ENCODE measurements at places on chromosomes 16 and 17.

GRCh38 chr17:28703552-28704218 lies 8.0 kb downstream of the PROCA1 start:
- no peak for DNase-seq

- DNase-seq = peak; percentile 76
Measured at GRCh38 chr16:27314161-27314723, 468 bp downstream of the IL4R start.

DNA sequence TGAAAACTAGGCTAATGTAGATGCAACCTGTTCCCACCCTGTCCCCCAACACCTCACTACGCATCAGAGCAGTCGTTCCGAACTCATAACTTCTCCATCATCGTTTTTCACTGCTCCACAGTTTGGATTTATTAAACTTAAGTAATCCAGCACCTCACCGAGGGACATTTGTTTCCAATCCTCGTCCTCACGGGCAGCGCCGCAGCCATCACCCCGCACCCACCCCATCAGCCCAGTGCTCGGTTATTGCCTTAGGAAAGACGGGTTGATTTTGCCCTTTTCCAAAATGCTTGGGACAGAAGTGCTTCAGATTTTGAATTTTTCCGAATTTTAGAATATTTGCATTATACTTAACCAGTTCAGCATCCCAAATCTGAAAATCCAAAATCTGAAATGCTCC lies 71.0 kb upstream of the DOC2B start:
- no peak for DNase-seq

GRCh38 chr17:39064819-39065218 lies 86.6 kb downstream of the PLXDC1 start:
- DNase-seq = no peak

DNA sequence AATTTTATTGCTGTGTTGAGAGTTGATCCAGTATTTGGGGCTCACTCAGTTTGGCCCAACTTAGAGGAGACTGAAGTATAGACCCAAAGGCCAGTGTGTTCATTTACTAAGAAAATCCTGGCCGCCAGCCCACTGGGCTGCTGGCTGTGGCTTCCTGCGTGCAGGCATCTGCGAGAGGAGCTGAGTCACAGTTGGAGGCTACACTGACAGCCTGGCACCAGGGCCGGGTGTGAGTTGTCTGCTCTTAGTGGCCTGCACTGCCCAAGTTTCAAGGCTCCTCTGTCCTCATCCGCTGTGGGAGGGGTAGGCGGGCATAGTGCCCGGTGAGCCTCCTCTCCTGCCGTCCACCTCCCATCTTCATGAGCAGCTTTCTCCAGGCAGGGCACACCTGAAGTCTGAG lies 54.2 kb downstream of the PLD6 start:
- DNase-seq = peak; percentile 32

DNA sequence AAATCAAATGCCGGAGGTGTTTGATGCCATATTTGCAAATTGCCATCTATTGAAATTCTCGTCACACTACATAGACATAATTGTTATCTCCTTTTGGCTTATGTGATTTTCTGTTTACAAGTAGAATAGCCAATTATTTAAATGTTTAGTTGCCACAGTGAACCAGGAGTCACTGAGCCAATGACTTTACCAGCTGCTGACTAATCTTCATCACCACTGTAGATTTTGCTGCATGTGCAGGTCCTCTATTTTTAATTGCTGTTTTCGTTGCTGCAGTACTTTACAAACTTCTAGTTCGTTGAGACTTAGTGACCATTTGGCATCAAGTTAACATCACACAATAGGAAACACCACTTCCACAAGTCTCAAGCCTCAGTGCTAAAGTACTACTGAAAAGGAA lies 22.8 kb downstream of the ABHD15 start:
- DNase-seq = no peak

DNA sequence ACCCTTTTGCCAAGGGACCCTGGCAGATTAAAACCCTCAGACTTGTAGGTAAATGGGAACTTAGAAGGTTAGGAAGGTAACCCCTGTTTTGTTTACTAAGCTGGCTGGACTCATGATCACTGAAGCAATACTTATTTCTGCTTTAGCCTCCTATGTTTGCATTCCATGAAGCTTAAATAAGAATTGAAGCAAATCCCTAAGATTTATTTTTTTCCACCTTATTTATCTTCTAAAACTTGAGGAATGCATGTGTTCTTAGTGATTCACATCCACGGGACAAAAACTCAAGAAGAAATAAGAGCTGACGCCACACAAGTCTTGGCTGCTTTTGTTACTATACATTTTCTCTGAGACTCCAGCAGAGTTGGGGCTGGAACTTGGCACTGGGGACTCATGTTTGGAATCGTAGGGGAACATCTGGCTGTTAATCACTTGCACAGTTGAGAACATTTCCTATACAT lies 35.5 kb downstream of the CLUAP1 start:
- no peak for DNase-seq

DNA sequence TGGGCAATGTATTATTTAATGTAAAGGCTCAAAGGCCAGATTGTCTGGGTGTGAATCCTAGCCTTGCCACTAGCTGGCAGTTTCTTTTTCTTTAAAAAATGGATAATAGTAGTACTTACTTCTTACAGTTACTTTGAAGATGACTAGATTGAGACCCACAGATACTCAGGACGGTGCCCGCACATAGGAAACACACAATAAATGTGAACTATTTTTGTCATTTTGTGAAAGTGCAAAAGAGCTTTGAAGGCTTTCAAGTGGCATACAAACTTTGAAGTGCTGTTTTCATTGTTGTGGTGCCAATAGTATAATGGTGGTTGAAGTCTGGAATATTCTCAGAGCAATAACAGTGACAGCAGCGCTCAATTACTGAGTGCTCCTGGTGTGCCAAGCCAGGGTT lies 63.6 kb downstream of the OTOA start:
- DNase-seq = no peak

DNA sequence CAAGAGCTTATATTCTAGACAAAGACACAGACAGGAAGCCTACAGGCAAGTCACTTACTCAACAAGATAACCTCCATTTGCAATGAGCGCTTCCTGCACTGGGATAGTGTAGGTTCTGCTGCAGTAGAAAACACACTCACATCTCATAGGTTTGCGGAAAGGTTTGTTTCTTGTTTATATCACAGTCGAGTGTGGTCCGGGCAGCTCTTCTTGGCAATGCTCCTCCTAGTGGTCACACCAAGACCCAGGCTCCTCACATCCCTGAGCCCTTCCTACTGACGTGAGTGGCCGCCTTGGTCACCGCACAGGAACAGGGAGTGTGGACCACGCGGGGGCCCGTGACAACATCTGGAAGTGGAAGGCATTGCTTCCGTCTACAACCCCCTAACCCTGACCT lies 48.0 kb upstream of the RBFOX3 start:
- peak; percentile 70 for DNase-seq

- no peak for DNase-seq
Measured at GRCh38 chr17:37123386-37123785, 174.6 kb downstream of the AATF start.

- DNase-seq = no peak
Measured at GRCh38 chr17:29283496-29283895, 10.5 kb downstream of the NUFIP2 start.

GRCh38 chr17:7328840-7329373 lies at the start of gene NEURL4:
Gene NEURL4 (minus strand): TSS chr17:7329335. CDS start chr17:7329312, 23 bp downstream.
- no peak for DNase-seq

DNA sequence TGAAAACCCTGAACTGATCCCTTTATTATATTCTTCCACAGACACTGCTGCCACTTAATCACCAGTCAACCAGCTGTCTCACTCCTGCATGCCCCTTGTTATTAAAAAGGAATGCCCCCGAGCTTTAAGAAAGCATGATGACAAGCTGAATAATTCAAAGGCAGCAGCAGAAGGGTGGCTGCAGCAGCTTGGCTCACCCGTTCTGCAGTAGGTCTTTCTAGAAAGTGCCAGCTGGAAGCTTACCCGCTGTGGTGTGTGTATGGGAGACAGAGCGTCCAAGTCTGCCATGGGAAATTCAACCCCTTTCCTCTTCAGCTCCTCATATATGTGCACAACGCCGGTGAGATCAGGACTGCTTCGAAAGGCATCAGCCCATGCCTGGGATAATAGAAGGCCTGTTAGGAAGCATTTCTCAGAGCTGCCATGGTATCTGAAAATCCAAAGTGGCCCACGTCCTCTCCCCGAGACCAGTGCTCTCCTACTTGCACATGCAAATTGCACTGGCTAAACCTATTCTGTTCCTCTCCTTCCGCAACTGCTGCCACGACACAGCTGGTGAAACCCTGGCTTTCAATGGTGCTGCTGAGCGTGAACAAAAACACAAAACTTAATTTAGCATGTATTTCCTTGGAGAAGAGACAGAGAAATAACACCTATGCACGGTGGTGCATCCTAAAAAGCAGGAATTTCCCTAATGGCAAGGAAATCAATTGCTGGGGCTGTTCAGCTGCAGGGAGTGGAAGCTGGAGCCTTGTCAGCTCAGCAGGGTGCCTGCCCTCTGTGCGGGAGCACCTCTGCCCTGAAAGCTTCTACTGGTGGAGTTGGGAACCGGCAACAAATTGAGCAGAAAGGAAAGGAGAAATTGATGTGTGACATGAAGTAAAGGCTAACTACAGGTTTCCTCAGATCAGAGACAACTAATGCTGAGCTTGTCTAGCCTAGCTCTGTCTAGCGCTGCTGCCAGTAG lies 47.9 kb upstream of the SREBF1 start:
- DNase-seq = no peak

DNA sequence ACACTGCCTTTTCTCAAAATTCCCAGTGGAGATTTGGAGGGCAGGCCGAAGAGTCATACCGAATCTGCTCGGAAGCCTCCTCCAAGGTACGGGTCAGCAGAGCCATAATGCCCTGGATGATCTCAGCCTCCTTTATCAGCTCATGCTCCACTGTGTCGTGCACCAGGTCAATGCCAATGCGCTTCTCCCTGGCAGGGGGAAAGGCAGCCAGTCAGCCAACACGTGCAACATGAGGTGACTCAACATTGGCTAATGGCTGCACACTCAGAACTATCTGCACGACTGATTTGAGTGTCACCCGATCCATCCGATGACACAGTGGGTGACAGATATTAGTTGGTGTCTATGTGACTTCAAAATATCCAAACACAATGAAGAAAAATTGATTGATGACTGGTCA lies 15.8 kb downstream of the TEKT1 start:
- DNase-seq = no peak

DNA sequence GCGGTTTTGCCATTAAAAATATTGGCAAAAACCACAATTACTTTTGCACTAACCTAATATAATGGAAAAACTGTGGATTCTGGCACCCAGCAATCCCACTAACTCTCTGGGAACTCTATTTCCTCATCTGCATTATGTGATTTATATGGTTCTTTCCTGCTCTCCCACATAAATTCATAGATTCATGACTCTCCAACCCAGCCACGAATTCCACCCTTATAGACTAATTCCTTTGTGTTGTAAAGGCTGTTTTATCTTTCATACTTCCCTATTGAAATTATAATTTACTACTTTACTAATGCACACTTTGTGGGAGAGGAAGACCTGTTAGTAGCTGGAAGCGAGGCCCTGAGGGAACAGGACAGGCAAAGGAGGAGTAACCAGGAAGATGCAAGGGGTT lies 88.4 kb upstream of the GNAO1 start:
- DNase-seq = no peak

DNA sequence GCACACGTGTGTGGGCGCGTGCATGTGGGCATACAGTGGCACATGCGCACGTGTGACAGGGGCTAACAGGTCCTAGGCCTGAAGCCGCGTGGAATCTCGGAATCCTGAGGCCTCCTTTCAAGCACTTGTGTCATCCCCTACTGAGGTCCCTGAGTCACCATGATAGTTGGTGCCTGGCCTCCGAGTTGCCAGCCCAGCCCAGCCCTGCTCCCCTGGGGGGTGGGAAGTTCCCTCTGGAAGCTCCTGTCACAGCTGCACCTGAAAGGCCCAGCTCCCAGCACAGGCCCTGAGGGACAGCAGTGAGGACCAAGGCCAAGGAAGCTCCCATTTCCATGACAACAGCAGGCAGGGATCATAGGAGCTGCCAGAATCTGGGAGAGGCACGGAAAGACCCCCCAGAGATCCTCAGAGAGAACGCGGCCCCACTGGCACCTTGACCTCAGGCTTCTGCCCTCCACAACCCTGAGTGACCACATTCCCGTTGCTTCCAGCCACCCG lies 35.4 kb upstream of the ENPP7 start:
- DNase-seq = no peak

GRCh38 chr17:56432443-56432842 lies 161.1 kb upstream of the NOG start:
- DNase-seq = no peak

DNA sequence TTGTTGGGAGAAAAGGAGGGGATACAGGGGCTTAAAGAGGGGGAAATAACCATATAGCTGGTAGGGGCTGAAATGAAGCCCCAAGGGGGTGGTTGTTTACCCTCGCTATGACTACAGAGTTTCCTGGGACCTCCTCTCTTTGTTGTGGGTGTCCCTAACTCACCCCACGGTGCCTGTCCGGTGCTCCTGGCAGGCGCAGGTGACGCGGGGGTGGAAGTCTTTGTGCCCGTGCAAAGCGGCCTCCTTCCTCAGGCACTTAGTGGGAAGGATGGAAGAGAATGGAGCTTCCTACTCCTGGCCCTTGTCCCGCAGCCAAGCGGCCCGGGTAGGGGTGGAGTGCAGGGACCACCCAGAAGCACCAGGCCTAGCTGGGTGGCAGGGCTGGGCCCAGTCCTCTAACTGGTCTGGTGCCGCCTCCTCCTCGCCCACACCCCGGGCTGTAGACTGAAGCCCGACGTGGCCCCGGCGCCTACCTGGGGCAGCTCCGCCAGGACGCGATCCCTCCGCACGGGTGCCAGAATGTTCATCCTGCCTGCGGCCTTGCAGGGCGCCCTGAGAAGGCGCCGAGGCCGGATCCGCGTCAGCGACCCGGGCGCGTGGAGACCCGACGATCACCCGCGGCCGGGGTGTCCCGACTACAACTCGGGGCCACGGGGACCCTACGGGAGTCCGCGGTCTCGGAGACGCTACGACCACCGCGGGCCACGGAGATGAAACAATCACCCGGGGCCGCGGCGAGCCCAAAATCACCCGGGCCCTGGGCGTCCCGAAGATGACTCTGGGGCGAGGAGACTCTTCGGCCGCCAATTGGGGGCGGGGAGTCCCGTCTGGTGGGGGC lies 709 bp downstream of the RAB34 start:
- DNase-seq = peak; percentile 63

GRCh38 chr16:15879255-15879811 lies 9.1 kb downstream of the CEP20 start:
- no peak for DNase-seq

- DNase-seq = no peak
Measured at GRCh38 chr16:79348521-79349306, 251.8 kb downstream of the MAF start.

DNA sequence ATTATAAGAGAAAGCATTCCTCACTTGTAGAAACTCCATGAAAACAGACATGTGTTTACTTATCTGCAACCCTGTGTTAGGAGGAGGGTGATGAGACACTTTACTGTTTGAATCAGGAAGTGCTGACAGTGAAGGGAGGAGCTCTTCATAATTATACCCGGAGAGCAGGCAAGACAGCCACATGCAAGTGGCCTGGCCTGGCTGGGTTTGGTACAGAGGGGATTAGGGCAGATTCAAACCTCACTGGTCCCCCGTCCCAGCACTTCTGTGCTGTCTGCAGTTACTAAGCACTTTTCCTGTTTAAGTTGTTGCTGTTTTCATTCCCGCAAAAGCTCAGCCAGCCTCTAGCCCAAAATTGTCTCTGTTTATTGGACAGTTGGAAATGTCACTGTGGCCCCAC lies 78.5 kb downstream of the WWOX start:
- peak; percentile 21 for DNase-seq

GRCh38 chr17:38361694-38362465 lies 10.2 kb downstream of the SOCS7 start:
- DNase-seq = no peak

GRCh38 chr16:24013864-24014645 lies 178.3 kb downstream of the PRKCB start:
- no peak for DNase-seq

GRCh38 chr17:80656590-80656989 lies 112.0 kb downstream of the RPTOR start:
- DNase-seq = no peak

All from hepatocyte (in vitro differentiated cells).